ENCODE measurements at places on chromosomes 2 and 18.

DNA sequence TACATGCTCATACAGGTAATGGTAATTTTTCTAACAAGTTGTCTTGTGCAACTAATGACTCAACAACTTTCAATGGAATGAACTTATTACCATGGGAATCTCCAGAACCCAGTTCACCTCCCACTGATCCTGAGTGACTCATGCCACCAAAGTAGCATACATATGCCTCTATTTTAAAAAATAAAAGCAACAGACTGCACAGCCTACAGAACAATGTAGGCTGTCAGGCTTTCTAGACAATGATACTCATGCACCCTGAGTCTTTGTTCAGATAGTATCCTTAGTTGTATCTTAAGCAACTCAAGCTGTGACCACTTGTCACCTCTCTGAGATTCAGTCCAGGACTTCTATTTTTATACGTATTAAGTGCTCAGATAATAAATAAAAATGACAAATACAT, 531.0 kb upstream of the SETBP1 start:
- DNase-seq, result peak; percentile 67

DNA sequence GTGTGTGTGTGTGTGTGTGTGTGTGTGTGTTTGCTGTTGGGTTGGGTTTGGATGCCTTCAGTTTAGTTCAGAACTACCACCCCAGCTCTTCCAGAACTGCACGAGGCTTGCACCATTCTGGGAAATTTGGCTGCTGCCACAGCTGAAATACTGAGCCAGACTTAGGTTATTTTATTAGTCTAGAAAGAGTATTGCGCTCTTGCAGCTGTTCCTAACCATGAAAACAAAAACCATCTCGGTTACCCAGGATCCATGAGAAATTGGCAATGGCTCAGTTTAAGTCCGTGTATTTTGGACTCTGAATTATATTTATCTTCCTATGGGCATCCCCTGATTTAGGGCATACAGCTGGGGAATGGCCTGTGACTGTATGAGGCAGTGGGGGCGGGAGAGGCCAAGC, 83.2 kb downstream of the TANC1 start:
- no peak for DNase-seq

DNA sequence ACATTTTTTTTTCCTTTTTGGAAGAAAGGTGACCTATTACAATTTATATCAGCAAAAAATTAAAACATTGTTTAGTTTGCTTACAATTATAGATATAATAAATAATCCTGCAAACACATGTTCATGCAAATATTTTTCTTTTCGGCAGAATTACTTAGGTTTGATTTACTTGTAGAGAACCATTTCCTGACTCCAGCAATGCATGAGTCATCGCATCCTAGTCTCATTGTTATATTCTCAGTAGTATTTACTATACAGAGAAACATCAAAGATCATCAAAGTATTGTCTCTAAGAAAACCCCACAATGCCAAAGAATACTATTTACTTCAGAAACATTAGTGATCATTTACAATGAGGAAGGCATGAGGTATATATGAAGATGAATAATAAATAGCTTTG, 40.4 kb upstream of the MTIF2 start:
- peak; percentile 67 for DNase-seq

- no peak for DNase-seq
Observed at GRCh38 chr2:240780023-240780700, 39.9 kb downstream of the KIF1A start.

- DNase-seq, result no peak
Observed at GRCh38 chr2:58645017-58645416, 403.9 kb upstream of the FANCL start.

DNA sequence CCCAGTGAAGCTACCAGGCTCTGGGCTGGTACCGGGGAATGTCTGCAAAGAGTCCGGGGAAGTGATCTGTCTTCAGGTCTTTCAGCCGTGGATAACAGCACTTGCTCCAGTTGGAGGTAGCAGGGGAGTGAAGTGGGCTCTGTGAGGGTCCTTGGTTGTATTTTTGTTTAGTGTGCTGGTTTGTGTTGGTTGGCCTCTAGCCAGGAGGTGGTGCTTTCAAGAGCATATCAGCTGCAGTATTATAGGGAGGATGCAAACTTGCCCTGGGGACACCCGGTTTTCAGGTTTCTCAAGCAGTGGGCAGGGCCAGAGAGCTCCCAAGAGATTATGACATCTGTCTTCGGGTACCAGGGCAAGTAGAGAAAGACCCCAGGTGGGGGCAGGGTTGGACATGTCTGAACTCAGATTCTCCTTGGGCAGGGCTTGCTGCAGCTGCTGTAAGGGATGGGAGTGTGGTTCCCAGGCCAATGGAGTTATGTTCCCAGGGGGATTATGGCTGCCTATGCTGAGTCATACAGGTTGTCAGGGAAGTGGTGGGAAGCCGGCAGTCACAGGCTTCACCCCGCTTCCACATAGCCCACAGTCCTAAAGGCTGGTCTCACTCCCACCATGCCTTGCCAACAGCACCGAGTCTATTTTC, 34.4 kb downstream of the ACAA2 start:
- no peak for DNase-seq

GRCh38 chr2:154603682-154604081, 94.8 kb upstream of the KCNJ3 start:
- DNase-seq, result no peak

DNA sequence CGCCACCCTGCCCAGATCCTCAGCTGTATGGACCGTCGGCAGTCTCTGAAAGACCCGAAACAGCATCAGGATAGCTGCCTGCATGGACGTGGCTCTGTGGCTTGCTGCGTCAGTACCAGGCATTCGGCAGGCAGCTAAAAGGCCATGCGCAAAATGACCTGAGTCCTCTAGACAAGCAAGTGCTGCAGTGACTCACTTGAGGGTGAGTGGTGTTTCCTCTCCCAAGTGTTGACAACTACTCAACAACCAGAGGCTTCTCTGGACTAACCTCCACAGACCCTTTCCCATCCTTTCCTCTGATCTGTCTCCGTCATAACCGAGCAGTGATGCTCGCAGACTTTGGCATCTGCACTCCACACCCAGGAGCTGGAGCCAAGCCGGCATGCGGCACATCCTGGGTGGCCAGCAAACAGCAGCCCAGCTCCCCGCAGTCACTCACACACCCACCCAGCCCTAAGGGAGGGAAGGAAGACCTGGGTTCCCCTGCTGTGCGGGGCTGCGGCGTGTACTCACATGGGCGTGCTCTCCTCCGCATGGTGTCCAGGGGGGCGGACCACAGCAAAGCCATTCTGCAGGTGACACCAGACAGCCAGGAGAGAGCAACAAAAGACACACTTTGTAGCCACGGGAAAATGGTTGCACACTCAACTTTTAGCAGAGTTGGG, 239.3 kb downstream of the TWIST2 start:
- no peak for DNase-seq

- no peak for DNase-seq
Observed at GRCh38 chr2:227004482-227004881, 159.5 kb downstream of the COL4A4 start.

DNA sequence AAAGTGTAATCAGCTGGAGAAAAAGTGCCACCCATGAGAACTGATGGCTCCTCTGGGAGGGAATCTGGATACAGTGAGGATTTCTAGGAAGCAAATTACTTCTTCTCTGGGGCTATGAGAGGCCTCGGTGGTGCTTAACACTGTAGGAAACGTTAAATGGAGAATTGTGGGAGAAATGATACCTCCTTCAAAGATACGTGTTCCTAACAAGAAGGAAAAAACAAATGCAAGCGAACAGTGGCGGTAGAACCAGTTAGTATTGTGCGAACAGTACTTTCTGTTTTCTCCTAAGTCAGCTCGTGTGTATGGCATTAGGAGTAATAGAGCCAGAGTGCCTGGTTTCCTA, 587 bp upstream of the MTIF2 start:
- peak; percentile 5 for DNase-seq

- DNase-seq, result no peak
Observed at GRCh38 chr2:64858541-64859311, 130.5 kb upstream of the SLC1A4 start.

DNA sequence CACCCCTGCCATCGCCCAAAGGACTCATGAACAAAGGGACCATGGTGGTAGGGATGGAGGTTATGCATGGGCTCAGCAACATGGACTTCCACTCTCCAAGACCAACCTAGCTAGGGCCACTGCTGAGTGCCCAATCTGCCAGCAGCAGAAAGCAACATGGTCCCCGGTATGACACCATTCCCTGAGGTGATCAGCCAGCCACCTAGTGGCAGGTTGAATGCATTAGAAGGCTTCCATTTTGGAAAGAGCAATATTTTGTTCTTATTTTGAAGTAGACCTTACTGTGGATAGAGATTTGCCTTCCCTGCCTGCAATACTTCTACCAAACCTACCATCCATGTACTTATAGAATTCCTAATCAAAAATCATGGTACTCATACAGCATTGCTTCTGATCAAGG, 99.8 kb downstream of the METTL4 start:
- no peak for DNase-seq

DNA sequence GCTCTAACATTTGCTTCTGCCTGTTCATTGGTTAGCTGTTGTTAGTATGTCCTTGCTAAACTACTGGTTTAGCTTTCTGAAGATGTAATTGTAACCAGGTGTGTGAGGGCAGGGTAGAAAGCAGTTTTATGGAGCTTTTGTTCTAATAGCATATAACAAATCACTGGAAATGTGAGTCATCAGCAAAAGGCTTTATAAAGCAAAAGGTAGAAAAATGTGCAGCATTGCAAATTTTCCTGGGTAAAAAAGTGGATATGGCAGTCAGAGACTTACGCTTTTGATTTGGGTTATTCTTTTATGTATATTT, 85.3 kb downstream of the ZNF407 start:
- peak; percentile 14 for DNase-seq

DNA sequence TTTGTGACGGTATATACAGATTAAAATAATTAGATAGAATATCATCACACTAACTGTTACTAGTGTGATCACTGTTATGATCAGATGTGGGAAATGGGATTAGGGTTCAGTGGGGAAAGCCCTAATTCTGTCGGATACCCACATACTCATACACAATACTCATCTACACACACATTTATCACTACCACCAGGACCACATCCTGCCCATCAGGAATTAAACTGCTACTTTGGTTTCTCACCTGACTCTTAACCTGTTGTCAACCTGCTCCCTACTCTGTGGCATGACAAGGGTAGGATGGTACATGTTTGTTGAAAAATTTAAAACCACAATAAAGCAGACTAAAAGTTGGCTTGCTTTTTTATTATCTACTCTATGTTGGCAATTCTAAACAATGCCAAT, 24.8 kb upstream of the CYP26B1 start:
- no peak for DNase-seq

DNA sequence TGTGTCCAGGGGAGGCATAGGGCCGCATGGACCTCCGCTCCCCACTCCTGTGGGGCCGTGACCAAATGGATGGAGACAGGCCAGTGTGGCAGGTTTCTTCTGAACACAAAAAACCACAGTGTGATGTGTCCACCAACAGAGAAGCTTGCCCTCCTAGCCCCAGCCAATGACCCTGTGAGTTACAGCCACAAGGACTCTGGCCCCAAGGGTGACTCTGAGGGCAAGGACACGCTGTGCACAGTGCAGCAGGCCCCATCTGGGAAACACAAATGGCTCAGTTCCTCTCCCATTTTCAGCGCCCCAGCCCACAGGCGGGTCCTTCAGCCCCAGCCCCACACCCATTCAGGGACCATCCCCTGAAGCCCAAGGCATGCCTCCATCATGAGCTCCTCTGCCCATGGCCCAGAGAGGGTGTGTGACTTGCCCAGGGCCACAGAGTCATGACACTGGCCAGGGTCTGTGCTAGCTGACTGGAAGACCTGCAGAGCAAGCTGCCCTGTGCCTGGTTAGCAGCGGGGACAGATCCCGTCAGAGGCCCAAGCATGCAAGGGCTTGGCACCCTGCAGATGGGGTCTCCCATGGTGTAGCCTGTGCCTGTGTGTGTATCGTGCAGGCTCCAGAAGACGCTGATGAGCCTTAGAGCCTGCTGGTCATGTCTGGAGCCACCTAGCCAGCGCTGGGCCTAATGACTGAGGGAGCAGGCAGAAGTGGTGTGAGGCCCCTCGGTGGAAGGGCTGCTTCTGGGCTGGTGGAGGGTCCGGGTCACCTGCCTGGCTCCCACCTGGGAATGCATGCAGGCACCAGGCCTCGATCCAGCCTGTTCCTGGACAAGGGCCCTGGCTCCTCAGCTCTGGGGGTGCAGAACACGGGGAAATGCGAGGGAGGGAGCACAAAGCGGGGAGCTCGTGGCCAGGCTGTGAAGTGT, 47.7 kb downstream of the HS6ST1 start:
- no peak for DNase-seq

GRCh38 chr2:3647246-3647645, 10.8 kb upstream of the ALLC start:
- DNase-seq, result no peak

DNA sequence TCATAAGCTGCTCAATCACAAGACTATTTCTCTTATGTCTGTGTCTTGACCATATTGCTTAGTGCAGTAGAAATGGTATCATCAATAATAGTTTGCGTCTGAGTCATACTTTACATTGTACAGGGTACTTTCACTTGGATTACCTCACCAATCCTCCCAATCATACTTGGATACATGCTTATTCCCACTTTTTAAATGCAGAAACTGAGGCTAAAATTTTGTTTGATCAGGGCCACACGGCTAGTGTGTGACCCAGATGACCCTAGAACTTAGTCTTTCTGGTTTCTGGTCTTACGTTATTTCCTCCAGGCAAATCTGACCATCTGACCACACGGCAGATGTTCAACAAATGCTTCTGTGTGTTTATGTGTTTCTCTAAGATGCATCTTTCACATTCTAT, 23.8 kb upstream of the CCL20 start:
- DNase-seq, result no peak

DNA sequence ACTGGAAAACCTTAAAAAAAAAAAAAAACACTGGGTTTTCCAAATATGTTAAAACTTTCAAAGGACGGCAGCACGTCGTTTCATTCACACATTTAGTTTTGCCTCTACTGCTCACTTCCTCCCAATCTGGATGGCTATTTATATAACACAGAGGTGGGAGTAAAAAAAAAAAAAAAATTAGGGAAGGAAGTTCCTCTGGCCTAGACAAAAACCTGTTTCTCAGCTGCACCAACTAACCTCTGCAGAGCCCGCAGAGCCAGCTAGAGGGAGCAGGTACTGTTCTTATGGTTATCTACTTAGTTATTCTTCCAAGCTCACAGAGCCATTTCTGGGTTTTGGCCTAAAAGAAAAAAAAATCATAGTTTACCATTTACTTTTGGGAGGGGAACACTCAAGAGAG, 28.1 kb downstream of the SLC1A4 start:
- DNase-seq, result no peak

DNA sequence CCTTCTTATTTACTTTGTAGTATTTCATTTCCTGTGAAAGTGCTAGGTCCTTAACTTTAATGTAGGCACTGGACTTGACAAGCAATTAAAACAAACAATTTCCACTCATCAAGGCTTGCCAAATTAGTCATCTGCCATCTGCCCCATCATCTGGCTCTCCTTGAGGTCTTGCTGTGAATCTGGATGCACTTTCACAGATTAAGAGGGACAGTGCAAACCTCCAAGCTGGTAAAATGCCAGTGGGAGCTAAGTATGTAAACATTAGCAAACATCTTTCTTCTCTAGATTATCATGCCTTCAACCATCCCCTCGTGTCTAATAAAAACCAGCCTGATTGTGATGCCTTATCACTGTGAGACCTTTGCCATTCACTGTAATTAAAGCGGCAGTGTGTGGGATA, 402.9 kb downstream of the ERBB4 start:
- peak; percentile 5 for DNase-seq

Data from cardiac fibroblast (primary cell).